Thymus (tissue), 14 donors: ENCODE measurements at places on chromosomes 16 and 17.

GRCh38 chr17:633133-633532 is 81.5 kb downstream of the VPS53 start:
- DNase-seq = no peak

- DNase-seq = no peak
These were observed 11.1 kb upstream of the WFDC1 start for GRCh38 chr16:84283314-84284153.

DNA sequence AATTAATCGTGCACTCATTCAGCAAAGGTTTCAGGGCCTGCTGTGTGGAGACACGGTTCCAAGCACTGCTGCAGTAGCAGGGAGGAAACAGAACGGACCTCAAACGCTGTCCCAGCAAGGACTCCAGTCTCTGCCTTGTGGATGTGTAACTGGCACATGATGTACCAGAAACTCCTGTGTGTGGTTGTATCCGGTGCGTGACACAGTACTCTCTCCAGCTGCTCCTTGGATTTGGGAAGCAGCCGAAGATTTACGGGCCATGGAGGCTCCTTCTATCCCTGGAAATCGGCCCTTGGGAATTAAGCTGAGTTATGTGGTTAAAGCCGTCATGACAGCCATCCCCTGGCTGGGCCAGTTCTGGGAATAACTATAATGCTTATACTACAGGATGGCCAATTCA is 8.5 kb upstream of the ANKRD11 start:
- DNase-seq = no peak

DNA sequence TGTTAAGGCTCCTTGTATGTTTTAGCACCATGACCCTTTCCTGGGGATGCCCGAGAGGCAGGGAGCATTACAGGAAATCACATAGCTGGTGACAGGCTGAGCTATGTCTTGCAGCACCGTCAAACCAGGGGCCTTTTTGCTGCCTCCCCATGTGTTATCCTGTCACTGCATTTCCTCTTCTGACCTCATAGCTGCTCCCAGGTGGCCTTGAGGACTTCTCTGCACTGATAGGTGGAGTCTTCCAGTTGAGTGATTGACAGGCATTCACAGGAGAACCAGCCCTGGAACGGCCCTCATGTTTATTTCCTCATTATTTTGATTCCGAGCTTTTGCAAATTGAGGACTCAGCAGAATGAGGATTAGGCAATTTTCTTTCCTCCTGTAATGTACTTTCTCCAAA is 349.6 kb downstream of the HAPSTR1 start:
- no peak for DNase-seq

DNA sequence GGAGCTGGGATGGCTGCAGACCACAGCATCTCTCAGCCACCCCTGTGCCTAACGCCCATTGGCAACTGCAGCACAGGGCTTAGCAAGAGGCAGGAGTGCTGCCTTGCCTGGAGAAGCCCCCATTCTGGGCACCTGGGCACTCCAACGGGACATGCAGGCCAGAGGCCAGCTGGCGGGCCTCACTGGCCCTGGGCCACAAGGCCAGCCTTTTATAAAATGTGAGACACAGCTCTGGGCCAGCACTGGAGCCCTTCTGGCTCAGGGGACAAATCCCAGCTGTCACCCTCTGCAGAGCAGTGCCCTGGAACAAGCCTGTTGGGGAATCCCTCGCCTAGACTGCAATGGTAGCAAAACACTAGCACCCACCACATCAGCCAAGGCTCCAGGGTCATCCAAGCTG is 171.8 kb downstream of the WSCD1 start:
- DNase-seq = no peak
